GDM1 (cell line): ENCODE measurements at places on chromosomes 2 and 18.
A peak's percentile ranks its signal among the peaks of the same experiment; 100 is the strongest.

DNA sequence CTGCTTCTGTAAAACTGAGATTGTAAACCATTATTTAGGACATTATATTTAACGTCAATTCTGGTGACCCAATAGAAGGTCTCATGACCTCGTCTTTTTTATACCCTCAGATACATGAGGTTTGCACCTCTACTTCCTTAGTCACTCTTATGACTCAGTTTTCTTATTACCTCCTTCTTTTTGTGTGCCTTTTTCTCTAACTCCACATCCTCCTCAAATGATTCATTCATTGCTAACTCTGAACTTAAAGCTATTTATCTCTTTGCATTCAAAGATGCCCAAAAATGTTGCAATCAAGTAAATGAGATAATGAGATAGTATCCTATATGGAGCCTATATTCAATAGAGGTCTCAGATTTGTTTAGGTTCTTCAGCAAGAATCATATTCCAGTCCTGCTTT is 121.0 kb upstream of the KYNU start:
- DNase-seq: no peak

DNA sequence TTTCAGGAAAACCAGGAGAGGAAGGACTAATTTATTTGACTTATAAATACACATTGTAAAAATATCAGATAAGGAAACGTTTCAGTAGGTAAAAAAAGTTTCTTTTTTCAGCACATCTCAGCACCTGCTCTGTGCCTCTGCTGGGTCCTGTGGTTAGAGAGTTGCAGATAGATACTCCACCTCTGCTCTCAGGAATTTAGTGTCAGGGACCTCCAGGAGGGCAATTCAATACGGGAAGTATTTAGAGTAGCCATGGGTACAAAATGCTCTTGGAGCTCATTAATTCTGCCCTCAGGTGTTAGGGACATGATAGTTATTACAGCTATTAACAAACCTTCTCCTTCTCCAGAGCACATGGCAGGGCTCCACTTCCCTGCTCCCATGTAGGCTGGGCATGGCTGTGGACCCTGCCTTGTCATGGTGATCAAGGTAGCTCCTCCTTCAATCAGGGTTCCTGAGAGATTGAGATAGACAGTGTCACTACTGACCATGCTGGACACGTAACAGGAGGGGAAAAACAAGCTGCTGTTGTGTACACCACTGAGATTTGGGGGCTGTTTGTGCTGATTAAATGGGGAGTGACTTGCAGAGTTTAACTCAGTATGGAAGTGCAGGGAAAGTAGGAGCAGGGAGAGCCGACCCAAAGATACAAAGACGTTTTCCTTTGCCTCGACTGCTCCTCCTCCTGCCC is 185.6 kb upstream of the COPS8 start:
- DNase-seq: no peak

DNA sequence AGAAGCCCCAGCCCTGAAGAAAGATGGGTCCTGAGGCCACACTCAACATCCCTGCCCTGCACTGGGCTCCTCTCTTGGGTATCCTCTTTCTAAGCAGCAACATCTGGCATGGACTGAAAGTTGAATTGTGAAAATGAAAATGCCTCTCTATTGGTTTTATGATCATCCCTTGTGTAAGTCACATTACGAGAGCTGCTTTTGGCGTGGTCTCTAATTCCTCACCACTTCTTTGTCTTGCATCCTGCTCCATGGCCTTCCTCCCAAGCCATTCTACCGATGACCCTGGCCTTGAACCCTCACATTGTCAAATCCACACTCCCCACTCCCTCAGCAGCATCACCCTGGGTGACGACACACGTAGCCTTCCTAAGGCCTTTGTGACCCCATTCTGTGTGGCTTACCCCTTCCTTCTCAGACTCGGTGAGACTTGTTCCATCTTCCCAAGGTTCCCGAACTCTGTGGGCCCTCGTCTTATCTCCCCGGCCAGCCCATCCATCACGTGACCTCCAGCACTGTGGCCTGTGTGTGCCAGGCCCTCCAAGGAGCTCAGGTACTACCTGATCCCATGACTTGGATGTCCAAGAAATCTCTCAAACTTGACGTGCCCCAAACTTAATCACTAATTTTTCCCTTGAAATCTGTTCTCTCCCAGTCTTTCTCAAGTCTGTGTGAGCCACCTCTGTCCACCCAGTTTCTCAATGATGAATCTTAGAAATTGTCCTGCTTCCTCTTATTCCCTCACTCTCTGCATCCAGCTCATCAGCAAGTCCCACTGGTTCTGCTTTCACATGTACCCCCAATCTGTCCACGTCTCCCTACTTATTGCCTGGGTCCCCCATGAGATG is 194.7 kb upstream of the HS6ST1 start:
- no peak for DNase-seq

GRCh38 chr2:170660409-170660808 is 54.7 kb upstream of the SP5 start:
- DNase-seq: no peak

DNA sequence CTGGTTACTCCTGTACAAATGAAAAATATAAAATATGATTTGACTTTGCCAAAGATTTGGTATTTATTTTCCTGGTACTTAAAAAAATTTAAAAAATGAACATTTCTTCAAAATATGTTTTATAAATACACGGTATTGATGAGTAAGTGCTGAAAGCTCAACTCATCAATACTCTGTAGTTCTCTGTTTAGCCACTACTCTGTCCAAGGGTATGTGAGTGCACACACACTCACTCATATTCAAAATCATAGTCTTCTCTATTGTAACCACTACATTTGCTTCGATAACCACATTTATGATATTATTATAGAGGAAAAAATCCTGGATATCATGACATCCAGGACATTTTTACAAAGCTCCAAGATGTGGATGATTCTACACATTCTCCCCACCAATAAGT is 40.1 kb upstream of the GALNT5 start:
- DNase-seq: no peak

GRCh38 chr2:50397992-50398765 is 633.8 kb downstream of the NRXN1 start:
- no peak for DNase-seq

- no peak for DNase-seq
Measured at GRCh38 chr18:70374154-70374553, 85.3 kb downstream of the SOCS6 start.

- DNase-seq: no peak
Measured at GRCh38 chr2:25972049-25972823, 10.1 kb downstream of the KIF3C start.

DNA sequence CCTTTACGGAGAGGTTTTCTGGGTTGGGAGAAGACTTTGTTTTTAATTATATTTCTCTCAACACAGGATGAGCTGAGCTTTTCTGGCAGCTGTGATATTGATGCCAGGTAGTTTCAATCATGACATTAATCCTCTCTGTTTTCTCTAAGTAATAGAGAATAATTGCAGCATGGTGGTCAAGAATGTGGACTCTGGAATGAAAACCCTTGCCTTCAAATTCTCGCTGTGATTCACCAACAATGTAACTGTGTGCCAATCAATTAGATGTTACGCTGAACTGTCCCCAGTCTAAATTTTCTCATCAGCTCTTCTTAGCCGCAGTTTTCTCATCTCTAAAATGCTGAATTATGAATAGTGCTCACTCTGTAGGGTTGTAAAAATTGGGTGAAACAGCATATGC is 31.6 kb upstream of the PPM1B start:
- DNase-seq: no peak

DNA sequence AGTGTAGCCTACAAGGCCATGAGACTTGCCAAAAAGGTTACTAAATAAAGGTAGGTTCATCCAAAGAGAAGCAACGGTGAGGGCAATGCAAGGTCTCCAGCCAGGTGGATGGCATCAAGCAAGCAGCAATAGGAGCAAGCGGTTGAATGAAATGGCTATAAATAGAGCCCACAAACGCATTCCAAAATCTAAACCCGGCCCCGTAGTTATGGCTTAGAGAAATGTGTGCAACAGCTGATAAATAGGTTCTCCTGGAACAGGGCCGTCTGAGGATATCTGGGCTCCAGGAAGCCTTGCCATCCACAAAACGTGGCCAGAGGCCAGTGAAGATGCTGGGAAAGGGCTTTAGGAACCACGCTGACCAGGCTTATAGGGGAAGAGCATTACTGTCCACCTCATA is 146.1 kb upstream of the PID1 start:
- DNase-seq: no peak

DNA sequence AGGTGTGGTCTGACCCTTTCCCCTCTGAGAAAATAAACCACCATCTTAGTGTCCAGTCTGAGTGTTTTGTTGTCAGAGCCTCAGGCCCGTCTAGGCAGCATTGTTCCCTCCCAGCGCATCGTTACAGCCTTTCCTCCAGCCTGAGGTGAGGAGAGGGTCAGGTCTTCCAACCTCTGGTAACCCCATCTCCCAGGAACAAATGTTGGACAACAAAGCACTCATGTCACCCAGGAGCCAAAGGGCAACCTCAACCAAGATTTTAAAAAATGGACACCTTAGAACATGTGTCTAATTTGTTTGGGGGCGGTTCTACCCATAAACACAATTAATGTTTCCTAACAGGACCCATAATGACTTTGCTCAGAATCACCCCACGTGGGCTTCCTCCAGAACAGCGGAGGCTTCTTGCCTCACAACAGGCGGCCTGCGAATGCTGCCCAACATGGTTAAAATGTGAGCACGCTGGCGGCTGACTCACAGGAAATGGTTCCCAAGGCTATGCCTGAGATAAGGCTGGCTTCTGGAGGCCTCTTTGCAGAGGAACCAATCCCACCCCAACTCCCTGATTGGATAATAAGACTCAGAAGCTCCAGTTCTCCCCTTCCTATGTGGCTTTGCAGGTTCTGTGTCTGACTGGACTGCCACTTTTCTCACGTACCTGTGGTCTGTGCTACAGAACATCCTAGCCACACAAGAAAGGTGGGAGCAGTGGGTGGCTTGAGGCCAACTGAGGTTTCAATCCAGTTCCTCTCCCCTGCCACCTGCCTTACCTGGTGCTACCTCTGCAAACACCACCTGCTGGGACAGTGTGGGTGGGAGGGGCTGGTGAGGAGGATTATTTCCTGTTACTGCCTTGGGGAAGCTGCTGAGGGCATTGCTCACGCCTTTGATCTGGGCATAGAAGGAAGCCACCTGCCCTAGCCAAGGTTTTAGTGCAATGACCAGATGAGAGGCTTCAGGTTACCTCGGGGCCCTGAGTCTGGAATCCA is 108.8 kb downstream of the B3GNT2 start:
- DNase-seq: peak; percentile 94

- no peak for DNase-seq
Measured at GRCh38 chr18:7116001-7116730, 1.4 kb downstream of the LAMA1 start.

DNA sequence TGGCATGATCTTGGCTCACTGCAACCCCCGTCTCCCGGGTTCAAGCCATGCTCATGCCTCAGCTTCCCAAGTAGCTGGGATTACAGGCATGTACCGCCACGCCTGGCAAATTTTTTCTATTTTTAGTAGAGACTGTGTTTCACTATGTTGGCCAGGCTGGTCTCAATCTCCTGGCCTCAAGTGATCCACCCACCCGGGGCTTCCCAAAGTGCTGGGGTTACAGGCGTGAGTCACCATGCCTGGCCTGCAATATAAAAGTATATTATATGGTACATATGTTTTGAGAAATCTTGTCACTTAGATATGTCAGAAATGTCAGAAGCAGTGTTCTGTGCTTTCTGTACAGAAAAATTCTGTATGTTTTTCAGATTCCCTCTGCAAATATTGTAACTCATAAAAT is 19.2 kb upstream of the XPO1 start:
- DNase-seq: no peak

GRCh38 chr2:229445501-229446211 is 174.6 kb upstream of the PID1 start:
- DNase-seq: no peak

DNA sequence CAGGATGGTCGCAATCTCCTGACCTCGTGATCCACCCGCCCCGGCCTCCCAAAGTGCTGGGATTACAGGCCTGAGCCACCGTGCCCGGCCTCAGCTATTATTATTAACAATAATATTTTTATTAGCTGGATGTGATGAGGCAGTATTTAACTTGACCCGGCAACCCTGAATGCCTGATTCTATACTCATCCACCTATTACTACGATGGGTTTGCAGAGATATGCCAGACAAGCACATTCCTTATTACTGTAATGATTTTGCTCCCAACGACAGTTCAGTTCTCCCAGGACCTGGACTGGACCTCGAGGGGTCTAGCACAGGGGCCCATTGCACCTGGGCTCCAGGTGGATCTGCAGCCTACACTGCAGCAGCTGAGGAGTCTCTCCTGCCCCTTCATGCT is 32.6 kb downstream of the BMP10 start:
- DNase-seq: no peak

DNA sequence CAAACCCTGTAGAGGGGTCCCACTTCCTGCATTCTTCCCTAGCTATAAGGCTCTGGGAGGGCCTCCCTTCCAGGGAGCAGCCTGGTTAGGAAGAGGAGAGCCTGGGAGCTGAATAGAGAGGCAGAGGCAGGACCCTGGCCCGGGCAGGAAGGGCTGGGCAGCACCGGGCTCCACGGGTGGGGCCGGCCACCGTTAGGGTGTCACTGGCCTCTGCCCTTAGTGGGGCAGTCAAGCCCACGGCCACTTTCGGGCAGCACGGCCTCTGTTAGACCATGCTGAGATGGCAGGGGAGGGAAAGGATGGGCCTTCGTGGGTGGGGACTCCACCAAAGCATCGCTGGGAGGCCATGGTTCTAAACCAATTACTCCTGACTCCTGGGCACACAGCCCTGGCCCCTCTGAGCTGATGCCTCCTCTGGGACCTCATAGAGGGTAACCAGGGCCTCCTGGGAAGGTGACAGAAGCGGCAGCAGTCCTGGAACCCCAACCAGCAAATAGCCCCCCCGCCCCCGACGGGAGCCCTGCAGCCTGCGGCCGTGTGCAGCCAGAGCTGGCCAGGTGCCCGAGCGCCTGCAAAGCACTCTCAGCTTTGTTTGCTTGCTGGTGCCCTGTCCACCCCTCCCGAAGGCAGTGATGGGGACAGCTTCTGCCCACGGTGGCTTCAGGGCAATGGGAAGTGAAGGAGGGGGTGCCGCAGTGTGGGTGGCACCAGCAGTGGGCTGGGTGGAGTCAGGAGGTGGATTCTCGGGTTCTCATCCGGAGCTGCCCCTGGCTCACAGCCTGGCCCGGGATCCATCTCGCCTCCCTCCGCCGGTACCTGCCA is 16.3 kb upstream of the HPCAL1 start:
- DNase-seq: no peak

DNA sequence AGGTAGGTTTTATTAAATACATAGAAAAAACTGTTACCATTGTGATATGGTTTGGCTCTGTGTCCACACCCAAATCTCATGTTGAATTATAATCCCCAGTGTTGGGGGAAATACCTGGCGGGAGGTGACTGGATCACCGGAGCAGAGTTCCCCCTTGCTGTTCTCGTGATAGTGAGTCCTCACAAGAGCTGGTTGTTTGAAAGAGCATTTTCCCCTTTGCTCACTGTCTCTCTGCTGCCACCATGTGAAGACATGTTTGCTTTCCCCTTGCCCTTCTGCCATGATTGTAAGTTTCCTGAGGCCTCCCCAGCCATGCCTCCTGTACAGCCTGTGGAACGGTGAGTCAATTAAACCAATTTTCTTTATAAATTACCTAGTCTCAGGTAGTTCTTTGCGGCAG is 352.7 kb upstream of the SLC39A10 start:
- peak; percentile 30 for DNase-seq

- no peak for DNase-seq
Measured at GRCh38 chr2:192886636-192887035, 691.9 kb upstream of the TMEFF2 start.
